ENCODE measurements at places on chromosomes 7 and 10.
A peak's percentile ranks its signal among the peaks of the same experiment; 100 is the strongest.

GRCh38 chr10:59864141-59864962, 42.0 kb downstream of the CCDC6 start:
- DNase-seq: no peak

GRCh38 chr7:86025807-86026206, 617.9 kb upstream of the GRM3 start:
- DNase-seq: no peak

DNA sequence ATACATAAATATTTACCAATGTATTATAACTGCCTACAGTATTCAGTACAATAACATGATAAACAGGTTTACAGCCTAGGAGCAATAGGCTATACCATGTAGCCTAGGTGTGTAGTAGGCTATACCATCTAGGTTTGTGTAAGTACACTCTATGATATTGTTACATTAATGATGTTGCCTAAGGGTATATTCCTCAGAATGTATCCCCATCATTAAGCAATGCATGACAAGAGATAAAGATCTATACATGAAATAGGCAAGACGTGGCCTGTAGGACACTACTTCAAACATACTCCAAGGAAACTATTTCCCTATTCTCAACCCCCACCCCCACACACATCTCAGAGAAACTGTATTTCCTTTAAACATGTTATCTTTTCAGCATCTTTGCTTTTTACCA, 15.3 kb upstream of the ADAM22 start:
- no peak for DNase-seq

DNA sequence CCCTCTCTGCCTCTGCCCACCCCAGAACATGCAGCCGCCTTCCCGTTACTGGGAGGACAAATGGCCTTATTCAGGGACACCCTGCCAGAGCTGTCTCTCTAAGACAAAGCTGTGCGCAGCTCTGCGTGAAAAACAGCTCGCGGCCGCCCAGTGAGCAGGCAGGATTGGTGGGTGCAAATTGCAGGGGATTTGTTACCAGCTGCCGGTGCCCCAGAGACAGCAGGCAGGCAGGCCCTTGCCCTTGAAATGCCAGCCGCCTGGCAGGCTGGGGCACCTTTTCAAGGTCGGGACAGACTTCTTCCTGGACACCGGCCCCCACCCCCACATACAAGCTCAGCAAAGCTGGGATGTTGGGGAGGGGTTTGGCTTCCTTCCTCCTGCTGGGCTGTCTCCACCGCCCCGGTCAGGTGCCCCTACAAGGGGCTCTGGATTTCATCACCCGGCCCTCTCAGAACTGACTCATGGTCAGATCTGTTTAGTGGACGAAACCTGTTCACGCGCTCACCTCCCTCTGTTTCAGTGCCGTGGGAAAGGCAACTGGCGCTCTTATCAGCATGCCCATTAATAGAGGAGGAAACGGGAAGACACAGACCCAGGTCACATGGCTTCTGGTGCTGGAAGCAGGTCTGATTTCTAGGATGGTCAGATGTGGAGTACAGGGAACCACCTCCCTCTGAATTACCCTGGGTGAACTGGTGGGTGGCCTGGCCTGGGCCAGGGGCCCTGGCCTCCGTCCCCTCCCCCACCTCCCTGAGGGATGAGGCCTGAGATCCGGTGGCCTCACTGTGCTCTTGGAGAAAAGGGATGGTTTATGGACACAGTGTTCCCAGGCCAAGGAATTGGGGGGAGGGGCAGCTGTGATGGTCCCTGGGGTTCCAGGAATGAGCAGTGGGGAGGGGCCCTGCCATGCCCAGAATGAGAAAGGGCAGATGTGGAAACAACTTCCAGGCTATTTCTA, 123.9 kb upstream of the PPIF start:
- no peak for DNase-seq

- DNase-seq: no peak
These were observed 21.3 kb downstream of the GCK start for GRCh38 chr7:44167920-44168319.

DNA sequence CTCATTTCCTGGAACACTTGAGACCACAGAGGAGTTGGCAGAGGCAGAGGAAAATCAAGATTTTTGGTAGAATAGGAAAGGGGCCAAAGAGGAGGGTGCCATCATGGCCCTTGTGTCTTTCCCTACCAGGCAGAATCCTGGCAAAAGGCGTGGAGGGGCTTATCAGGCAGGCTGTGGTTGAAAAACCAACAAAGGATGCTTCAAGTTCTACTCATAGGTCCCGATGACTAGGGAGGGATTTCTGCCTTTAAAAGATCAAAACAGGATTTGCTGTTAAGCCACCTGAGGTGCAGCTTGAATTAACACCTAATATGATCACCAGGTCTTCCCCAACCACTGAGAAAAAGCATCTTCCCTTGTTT, 45.7 kb downstream of the BPGM start:
- DNase-seq: no peak

DNA sequence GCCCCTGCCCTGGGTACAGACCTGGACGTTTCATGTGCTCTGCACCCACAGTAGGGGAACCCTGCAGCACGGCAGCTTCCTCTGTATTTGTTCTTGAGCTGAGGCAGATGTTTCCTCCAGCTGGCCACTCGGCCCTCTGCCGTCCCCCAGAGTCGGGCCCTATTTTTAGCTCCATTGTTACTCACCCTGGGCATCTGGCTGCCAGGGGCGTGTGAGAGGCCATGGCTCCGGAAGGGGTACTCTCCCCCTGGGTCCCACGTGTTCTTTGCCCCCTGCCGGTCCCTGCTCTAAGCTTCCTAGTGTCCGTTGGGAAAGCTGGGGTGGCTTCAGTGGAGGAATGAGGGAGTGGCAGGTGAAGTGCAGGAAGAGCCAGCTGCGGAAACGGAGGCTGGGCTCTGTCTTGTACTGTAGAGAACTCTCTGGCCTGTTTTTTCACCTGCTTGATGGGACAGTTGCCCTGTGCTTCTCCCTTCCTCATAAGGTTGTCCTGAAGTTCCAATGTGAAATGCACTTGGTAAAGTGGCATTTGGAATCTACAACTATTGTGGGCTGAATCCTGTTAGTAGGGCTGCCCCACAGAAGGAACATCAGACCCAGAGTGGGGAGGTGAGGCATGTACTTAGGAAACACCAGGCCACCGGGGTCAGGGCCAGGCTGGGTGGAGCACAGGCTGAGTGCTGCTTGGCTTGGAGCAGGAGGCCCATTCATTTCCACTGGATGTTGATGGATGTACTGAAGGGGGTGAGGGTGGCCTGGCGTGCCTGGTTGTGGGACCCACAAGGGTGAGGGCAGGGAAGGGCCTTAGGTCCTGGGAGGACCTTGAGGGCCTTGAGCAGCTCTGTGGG, 30.6 kb downstream of the PALD1 start:
- DNase-seq: peak; percentile 20

DNA sequence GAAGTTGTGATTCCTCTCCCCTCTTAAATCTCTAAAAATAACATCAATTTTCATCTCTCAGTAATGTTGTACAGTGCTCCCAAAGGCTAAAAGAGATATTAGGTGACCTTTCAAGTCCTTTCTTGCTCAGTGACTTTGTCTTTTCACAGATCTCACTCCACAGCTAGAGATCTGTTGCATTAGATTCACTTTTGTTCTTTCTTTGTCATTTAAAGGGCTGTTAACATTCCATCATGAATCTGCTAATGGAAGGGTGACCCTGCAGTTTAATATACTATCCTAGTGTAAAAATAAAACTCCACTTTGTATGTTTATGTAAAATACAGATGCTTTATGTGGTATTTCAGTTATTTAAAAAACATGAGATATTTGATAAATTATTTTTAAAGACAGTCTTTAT, 30.5 kb downstream of the GNAI1 start:
- no peak for DNase-seq

GRCh38 chr10:8407501-8408021, 353.1 kb downstream of the GATA3 start:
- no peak for DNase-seq

- no peak for DNase-seq
These were observed 227.4 kb upstream of the SP4 start for GRCh38 chr7:21200503-21200902.

DNA sequence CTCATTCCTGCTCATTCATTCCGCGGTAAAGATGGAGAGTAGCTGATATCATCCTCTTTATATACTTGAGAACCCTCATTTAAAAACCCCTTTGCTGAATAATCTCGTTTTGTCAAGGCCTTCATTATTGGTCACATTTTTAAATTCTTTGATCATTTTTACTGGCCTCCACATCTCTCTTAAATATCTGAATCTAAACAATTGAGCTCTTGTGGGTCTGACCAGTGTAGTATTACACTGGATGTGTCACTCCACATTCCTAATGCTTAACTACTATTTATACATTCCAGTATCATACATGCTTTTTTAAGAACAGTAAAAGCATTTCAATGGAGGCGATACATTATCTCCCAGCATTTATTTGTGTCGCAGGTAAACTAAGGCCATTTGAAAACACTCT, 12.6 kb upstream of the PRPS1L1 start:
- no peak for DNase-seq

GRCh38 chr10:21497177-21497807, 28.2 kb downstream of the SKIDA1 start:
- DNase-seq: peak; percentile 81

Measured in COR-L47 (cell line).